ENCODE measurements at places on chromosomes 1 and 21.

DNA sequence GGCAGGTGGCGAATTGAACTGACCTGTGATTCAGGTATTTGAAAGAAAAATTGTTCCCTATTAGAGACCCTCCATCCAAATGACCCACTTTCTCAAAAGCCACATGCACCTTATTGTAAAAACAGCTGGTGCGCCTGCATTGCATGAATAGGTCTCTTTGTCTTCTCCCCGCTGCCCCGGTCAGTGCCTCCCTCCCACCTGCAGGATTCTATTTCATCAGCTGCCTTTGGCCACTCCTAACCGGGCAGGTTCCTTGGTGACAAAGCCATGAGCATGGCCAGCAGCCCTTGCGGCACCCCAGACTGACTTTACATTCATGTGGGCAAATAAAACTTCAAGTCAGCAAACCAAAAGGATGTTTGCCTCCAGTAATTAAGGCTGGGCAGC lies 6.4 kb downstream of the TMPRSS3 start:
- DNase-seq, result no peak

DNA sequence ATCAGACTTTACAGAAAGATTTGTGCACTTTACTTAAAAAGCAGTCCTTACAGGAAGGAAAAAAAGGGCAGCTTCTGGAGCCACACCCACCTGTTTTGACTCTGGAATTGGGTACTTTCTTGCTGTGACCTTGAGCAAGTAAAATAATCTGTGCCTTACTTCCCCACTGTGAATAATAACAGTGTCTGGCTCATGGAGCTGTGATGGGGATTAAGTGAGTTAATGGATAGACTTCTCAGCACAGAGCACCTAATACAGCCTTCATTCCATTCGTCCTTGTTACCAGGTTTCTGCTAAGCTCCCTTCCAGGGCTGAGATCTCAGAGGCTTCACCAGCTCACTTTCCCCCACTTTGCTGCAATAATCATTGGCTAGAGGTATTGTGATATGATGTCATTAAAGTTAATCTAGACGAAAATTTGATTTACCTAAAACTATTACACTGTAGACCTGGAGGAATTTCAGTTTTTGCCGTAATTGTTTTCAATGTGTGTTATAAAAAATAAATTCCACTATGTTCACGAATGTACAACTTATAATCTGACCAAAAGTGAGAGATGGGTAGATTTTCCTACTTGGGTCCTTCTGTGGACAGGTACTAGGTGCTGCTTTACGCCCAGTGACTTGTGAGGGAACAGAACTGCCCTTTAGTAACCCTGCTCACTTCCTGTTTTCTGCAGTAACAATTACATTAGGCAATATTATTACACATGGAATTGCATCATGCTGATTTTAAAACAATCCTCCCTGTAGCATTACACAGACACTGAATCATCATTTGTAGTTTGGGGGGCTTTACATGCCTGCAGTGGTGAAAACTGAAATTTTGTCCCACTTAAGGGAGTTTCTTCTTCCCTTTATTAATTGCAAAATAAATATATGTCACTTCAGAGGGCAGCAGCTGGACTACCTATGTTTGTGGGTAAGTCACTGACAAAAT lies 19.7 kb upstream of the ABCG1 start:
- no peak for DNase-seq

DNA sequence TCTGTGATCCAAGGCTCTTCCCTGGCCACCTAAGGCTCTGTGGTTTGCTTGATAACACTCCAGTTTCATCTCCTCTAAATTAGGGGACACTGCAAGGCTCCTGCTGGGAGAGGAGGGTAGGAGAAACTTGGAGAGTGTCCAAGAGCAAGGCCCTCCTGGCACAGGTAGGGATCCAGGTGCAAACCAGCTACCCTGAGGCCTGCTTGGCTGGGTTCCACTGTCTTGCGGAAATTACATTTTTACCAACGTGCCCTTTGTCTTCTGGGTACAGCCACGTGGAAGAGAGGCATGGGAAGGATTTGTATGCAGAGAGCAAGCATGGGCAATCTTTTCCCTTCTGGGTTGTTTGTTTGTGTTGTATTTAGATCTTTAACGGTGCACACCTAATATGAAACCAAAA lies 132.5 kb downstream of the PRDM2 start:
- DNase-seq, result no peak

DNA sequence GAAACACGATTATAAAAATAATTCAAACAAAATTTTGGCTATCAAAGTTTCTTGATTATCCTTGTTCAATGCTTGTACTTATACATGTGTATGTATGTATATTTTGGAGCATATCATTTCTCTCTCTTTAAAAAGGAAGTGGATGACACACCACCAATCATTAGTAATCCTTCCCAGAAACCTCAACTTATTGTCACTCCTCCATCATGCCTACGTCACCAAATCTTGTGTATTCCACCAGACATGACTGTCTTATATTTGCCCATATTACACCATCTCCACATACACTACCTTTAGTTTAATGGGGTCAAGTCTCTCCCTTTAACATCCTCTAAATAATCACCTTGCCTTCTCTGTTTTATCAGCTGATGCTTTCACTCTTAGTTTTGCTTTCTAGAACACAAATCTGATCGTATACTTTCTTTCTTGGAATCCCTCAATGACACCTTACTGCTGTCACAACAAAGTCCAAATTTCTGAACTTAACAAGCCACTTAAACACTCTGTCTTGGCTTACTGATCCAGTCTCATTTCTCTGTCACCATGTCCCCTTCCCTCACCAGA lies 124.0 kb downstream of the BRINP3 start:
- no peak for DNase-seq

- DNase-seq, result no peak
These were observed 13.4 kb downstream of the S1PR1 start for GRCh38 chr1:101250222-101250621.

DNA sequence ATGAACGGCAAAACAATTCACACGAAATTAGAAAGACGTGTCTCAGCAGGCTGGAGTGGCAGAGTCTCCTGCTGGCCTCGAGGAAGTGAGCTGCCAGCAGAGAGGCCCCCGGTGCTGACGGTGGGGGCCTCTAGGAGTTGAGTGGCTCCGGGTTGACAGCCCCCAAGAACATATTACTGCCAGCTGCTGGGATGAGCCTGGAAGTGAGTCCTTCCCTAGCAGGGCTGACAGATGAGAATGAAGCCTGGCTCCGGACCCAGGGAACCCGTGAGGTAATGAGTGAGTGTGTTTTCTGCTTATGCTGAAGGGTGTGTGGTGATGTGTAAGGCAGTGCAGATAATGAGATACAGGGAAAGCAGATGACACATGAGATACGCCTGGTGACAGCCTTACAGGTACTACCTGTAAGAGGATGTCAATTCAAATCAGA lies 23.5 kb upstream of the LRRC47 start:
- no peak for DNase-seq

- no peak for DNase-seq
These were observed 22.1 kb downstream of the BCAS2 start for GRCh38 chr1:114559356-114559755.

DNA sequence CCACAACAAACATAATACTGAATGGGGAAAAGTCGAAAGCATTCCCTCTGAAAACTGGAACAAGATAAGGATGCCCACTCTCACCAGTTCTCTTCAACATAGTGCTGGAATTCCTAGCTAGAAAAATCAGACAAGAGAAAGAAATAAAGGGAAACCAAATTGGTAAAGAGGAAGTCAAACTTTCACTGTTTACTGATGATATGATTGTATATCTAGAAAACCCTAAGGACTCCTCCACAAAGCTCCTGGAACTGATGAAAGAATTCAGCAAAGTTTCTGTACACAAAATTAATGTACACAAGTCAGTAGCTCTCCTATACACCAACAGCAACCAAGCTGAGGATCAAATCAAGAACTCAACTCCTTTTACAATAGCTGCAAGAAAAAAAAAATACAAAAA lies 6.9 kb upstream of the F13B start:
- no peak for DNase-seq

DNA sequence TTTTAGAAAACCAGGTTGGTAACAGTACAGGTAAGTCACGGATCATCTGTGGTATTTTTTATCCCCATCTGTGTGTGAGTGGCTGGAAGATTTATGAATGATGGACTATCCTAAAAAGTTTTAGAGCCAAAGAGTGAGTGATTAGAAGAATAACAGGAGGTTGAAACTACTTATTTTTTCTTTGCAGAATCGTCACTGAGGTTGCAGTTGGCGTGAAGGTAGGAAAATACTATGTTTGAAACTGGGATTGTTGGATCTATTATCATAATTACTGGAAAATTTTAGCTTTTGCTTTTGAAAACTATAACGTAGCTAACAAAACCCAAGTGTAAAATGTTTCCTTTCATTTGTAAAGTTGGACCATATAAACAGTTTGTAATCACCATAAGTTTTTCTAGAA lies 1.8 kb downstream of the PTBP2 start:
- no peak for DNase-seq

GRCh38 chr1:94713472-94714141 lies 106.5 kb upstream of the SLC44A3 start:
- peak; percentile 92 for DNase-seq

GRCh38 chr1:5140136-5140535 lies 485.7 kb downstream of the AJAP1 start:
- no peak for DNase-seq

Measured in uterus (tissue), 4 donors.